ENCODE measurements at places on chromosomes 5 and 9.

GRCh38 chr9:109250311-109250741 is 70.5 kb downstream of the EPB41L4B start:
- no peak for DNase-seq

GRCh38 chr5:32426440-32427151 is 17.9 kb downstream of the ZFR start:
- DNase-seq = no peak

- no peak for DNase-seq
Observed at GRCh38 chr5:168404365-168404764, 81.9 kb upstream of the RARS1 start.

DNA sequence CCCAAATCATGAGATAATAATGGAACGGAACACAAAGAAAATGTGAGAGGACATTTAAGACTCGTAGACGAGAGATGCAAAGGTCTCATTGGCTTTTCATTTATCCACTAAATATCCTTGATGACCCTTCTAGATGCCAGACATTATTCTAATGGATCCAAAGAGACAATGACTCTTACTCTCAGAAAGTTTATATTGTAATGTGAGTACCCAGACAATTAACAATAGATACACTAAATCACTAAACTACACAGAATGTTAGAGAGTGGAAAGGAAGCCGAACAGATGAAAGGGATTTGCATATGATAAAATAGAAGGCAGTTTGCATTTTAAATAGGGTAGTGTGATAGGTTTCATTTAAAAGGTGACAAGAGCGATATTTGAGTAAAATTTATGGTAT is 973.3 kb downstream of the TAF11L14 start:
- DNase-seq = no peak

- DNase-seq = no peak
Observed at GRCh38 chr5:91293131-91293530, 90.0 kb downstream of the ARRDC3 start.
